ENCODE measurements at places on chromosomes 12 and 14.

GRCh38 chr14:92224358-92224954 is 98.5 kb upstream of the SLC24A4 start:
- DNase-seq = no peak

GRCh38 chr12:32292151-32292550 is 107.2 kb upstream of the FGD4 start:
- no peak for DNase-seq

DNA sequence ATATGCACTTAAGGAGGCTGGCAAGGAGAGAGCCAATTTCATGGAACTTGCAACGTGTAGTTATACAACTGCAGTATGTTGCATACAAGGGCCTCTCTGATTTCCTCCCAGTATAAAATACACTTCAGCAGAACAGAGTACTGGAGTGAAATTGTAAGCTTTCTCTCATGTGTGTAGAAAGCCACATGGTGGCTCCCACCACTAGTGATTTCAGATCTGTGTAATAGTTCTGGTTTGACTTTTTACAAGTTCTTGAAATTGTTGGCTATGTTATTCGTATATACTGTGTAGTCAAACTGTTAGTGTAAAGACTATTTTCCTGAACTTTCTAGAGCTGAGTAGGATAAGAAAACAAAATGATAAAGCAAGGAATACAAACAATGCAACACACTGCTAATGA is 16.4 kb upstream of the LMO3 start:
- no peak for DNase-seq

DNA sequence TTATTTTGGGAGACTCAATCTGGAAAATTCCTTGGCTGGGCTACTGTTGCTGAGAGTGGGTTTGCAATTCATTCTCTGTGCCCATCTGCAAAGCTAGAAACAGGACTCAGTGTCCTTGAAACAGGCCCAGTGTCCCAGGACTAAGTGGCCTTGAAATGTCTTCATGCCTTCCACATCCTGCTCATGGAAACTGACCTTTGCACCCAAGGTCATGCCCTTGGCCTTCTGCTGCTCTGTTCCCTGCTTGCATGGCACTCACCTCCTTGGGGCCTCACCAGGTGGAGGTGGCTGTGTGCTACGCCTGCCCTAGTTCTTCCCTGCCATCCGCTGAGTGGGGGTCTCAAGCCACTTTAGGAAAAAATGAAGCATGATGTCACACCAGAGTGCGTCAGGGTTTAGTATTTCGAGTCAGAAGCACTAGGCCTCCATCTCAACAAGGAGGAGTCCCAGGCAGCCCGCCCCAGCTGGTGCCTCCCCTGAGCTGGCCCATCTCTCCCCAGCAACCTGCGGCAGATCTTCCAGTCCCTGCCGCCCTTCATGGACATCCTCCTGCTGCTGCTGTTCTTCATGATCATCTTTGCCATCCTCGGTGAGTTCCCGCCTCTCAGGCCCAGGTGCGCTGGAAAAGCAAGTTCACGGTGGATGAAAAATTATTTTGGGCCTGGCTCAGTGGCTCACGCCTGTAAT is 48.1 kb downstream of the TPCN1 start:
- DNase-seq = no peak

DNA sequence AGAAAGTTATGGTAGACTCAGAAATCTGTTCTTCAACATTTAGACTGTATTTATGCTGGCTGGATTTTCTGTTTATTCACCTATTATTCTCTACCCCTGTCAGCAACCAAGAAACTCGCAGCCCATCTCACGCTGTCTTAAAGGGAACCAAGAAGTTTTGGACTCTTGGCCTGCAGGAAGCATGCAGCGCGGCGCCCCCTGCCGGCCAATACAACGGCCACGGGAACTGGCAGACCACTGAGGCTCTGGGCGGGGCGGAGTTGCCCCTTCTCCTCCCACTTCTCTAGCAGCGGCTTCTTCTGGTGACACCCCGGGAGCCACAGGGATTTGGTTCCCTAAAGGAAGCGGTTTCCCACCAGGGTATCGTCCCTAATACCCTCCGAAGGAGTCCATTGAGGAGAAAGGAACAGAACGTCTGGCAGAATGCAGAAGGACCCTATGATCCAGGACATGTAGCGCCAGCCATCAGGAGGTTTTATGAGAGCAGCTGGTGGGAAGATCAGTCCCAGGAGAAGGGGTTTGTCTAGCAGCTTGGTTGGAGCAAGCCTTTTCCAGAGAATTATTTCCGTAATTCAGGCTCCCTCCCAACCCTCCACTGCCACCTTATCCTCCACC is 21.0 kb upstream of the RNASE2 start:
- DNase-seq = peak; percentile 26

- DNase-seq = no peak
These were observed 57.6 kb upstream of the BEGAIN start for GRCh38 chr14:100644784-100645183.

- DNase-seq = no peak
These were observed 22.7 kb downstream of the AEBP2 start for GRCh38 chr12:19461999-19462398.

DNA sequence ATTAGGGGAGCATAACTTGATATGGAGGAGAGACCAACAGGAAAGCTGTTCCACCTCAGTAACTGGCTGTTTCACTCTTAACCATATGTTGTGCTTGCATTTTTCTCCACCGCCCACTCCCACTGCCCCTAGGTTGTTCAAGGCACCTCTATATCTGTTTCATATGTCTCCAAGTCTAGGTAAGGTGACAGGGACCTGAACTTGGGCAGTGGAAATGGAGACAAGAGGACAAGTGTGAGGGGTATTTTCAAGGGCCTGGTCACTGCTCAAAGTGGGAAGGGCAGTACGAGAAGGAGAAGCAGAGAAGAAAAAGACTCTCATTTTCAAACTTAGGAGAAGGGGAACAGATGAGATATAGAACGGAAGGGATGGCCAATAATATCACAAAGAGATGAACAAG is 3.1 kb downstream of the SLC38A1 start:
- DNase-seq = no peak

DNA sequence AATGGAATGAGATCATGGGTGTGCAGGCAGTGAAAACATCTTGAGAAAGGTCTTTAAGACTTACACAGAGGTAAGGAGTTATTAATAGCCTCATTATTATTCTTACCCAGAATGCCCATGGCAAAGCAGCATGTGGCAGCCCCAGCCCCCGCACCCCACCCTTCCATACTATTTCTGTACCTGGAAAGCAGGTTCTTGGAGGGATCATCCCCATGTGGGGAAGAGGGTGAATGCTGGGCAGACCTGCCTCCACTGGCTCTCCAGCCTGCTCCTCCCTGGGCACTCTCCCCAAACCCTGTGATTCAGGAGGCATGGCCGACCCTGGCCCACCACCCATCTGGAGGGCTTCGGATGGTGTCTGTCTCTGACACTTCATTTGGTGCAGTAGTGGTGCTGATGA is 28.3 kb downstream of the NPC2 start:
- DNase-seq = no peak

DNA sequence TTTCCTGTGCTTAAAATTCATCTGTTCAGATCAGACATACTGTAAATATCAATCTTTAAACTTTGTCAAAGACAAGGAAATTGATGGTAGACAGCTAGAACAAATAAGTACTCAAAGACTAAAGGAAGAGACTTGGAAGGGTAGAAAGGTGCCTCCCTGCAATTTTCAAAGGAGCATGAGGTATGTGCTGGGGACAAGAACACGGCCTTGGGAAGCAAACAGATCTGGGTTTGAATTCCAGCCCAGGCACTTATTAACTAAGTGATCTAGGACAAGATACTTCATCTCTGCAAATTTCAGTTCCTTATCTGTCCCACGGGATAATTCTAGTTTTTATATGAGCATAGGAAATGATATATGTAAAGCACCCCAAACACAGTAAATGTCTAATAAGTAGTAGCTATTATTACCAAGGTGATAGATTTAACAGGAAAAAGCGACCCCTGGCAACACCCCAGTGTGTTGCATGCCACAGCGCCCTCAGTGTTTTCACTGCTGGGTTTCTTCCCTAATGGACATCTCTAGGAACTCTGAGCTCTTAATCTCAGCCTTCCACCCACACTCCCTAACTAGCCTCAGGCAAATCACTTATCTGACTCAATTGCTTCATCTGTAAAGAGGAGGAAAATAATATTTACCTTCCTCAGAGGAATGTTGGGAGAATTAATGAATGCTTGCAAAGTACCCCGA is 44.7 kb upstream of the BMP4 start:
- no peak for DNase-seq

GRCh38 chr14:28774764-28775735 is 8.5 kb downstream of the FOXG1 start:
- no peak for DNase-seq

DNA sequence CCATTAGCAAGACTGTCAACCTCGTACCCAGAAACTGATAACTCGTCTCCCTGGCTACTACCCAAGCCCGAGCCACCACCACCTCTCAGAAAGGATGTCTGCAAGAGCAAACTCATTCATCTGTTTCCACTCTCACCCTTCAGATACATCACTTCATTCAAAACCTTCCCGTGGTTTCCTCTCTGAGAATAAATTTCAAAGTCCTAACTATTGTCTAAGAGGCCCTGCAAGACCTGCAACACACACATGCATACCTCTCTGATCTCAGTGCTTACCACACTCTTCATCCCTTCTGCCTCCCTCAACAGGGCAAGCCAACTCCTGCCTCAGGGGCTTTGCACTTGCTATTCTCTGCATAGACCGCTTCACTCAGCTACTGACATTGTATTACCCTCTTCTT is 40.6 kb downstream of the PPP1R13B start:
- DNase-seq = no peak

DNA sequence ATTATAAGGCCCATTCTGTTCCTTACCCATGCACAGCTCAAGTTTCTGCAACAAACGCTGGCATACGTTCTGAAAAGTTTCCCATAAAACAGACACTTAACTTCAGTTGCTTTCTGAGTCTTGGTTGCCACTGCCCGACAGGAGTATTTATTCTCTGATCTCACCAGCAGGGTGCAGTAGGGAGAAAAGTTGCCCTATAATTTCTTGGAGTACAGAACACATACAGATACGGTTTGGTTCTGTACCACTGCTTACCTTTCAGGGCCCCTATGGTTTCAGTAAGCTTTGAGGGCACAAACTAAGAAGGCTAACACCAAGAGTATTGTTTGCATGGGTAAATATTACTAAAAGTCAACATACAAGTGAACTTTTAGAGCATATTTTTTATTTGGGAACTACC is 77.9 kb downstream of the SPATA7 start:
- no peak for DNase-seq

- no peak for DNase-seq
These were observed 69.6 kb upstream of the SLCO1C1 start for GRCh38 chr12:20625531-20625930.

DNA sequence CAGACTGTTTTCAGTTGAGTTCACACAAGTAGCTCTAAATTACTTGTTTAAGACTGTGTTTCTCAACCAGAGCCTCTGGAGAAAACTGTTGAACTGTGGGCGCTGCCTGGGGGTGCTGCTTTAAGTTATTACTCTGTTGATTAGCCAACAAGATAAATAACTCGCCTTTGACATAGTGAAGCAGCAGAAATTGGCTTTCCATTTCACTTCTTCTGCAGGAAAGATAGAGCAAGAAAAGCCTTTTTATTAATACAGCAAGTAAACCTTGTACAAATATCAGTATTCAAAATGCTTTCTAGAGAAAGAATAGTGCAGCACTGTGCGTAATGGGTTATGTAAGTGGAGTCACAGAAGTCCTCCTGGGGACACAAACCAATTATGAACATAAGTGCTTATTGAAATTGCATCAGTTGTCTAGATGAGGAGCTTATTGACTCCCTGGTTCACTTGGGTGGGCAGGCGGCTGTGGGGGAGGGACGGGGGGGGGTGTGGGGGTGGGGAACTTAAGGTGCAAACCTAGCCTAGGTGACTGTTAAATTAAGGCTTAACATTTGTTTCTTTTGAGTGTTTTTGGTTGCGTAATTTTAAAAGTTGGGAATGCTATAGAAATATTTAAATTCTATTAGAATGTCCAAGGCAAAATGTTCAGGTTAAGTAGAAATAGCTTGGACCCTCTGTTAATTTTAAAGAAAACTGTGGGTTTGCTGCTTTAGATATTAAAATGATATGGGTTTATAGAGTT is 6.3 kb downstream of the FRS2 start:
- DNase-seq = no peak

- DNase-seq = no peak
These were observed 291.3 kb upstream of the ATP2B1 start for GRCh38 chr12:89999699-90000505.

DNA sequence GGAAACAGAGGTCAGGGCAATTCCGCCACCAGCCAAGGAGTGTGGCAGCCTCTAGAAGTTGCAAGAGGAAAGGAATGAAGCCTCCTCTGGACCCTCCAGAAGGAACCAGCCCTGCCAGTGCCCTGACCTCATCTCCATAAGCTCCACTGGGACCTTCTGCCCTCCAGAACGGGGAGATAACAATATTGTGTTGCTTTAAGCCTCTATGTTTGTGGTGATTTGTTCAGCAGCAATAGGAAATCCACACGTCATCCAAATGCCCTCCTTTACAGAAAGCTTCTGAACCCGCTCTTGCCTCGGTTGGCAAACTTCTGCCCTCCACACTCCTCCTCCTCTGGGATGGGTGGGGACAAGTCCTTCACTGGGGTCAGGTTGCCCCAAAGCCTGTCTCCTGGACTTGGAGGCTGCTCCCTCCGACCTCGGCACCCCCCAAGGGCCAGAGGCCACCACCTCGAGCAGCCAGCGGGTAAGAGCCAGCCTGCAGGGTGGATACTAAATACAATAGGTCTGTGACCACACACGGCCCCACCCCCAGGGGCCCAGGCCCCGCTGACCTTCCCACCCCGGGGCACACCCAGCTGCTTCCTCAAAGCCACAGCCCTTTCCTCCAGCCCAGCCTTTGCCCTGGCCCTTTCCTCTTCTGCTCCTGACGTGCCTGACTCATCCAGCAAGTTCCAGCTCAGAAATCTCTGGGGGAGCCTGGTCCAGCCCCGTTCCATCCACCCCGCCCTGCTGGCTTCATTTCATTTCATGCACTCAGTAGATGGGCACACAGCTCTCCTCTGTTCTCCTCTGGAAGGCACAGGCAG is 58.7 kb upstream of the NCOR2 start:
- DNase-seq = peak; percentile 89

DNA sequence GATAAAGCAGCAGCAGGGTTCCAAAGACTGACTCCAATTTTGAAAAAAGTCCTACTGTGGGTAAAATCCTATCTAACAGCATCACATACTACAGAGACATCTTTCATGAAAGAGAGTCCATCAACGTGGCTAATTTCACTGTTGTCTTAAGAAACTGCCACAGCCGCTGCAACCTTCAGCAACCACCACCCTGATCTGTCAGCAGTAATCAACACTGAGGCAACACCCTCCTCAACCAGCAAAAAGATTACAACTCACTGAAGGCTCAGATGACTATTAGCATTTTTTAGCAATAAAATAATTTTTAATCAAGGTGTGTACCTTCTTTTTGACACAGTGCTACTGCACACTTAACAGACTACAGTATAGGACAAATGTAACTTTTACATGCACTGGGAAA is 6.6 kb downstream of the CAPRIN2 start:
- no peak for DNase-seq

GRCh38 chr14:91613459-91614112 is 103.5 kb upstream of the PPP4R3A start:
- no peak for DNase-seq

DNA sequence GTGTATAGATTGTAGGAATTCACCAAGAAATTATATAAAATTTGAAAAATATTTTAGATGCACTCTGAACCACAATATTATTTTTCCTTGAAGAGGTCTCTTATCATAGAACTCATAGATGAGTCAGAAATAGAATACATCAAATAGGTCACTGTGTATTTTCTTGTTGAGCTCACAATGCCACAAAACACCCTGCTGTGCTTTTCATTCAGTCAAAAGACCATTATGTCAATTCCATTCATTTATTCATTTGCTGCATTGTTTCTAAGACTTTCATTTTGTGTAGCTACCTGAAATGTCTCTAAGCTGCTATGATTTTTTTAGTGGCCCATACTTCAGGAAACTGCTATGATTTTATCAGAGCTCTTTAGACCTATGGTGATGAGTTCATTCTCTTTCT is 231.9 kb upstream of the AVPR1A start:
- no peak for DNase-seq
